ENCODE measurements at places on chromosomes 7 and 10.
A peak's percentile ranks its signal among the peaks of the same experiment; 100 is the strongest.

GRCh38 chr10:92850185-92850584 lies 1.9 kb downstream of the EXOC6 start:
- DNase-seq = no peak

DNA sequence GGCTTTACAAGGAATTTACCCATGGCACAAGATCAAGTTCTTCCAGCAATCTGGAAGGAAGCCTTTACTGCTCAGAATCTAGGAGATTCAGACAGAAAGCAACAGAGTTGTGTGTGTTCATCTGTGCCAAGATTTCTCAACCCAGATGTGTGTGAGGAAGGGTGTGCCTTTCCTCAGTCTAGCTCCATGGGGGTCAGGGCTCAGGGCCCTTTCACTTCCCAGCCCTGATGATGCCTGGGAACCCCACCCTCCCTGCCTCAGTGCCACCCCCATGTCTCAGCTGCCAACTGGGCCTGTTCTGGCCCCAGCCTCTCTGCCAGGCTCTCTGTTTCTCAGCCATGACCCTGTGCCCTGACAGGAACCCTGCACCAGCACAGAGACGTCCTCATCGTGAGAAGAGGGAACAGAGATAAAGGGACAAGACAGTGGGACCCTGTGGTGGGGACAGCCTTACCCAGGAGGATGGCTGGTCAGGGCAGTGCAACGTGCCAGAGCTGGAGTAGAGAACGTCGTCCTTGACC lies 102.0 kb downstream of the VIPR2 start:
- DNase-seq = no peak

- DNase-seq = no peak
Observed at GRCh38 chr10:93841961-93842360, 51.8 kb upstream of the SLC35G1 start.

DNA sequence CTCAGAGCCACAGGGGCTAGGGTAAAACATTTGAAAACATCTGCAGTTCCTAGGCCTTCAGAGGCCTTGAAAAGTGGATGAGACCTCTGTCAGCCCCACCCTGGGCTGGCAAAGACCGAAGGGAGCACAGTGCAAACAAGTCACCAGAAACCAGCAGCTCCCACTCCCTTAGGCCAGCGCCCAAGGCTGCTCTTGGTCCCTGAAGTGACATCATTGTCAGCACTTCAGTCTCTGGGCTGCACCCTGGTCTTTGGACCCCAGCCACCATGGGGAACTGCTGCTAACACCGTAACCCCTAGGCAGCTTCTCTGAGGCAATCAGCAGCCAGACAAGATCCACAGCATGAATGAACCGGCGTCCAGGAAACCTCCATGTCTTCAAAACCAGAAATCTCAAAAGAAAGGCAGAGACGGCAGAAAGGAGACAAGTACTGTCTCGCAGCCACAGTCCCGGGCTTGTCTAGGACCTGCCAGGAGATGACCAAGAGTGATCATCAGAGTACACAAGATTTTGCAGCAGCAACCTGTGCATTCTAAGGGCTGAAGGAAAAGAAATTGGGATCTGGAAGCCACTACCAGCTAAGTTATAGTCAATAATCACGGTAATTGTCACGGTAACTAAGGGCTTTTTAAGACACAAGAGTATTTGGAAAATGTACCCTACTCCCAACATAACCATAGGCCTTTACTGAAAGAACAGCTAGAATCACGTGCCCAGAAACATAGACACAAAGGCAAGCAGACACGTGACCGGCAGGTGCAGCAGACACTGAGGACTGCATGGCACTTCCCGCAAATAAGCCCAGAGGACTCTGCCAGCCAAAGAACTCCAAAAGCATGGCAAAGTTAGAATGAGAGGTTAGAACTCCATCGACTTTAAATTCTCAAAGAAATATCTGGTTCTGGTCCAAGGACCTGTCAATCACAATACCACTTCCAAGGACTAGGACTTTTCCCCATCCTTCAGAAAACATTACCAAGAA lies 23.3 kb downstream of the CPXM2 start:
- DNase-seq = no peak

DNA sequence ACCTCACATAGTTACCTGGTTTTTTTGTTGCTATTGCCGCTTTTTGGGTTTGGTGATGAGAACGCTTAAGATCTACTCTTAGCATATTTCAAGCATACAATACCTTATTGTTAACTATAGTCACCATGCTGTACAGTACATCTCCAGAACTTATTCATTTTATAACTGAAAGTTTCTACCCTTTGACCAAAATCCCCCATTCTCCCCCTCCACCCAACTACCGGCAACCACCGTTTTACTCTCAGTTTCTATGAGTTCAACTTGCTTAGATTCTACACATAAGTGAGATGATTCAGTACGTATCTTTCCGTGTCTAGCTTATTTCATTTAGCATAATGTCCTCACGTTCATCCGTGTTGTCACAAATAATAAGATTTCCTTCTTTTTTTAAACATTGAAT lies 86.7 kb upstream of the IL6 start:
- DNase-seq = no peak

DNA sequence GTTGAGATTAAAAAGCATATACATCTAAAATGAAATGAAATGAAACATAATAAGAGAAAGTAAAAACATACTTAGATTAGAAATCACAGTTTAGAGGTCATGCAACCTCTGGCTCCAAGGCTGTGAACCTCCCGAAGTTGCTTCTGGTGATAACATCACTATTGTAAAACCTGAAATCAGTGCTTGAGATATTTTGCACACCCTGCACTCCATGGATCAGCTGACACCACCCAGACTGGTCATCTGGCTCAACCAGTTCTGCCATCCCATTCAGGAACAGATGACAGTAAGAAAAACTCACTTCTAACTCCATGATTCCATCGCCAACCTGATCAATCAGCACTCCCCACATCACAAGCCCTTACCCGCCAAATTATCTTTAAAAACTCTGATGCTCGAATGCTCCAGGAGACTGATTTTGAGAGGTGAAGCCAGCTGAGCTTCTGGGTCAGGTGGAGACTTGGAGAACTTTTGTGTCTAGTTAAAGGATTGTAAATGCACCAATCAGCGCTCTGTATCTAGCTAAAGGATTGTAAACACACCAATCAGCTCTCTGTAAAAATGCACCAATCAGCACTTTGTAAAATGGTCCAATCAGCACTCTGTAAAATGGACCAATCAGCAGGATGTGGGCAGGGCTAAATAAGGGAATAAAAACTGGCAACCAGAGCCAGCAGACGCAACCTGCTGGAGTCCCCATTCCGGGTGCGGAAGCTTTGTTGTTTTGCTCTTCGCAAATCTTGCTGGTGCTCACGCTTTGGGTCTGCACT lies 162.6 kb upstream of the MAGI2 start:
- DNase-seq = no peak

- DNase-seq = peak; percentile 66
Observed at GRCh38 chr7:16916105-16916639, 34.4 kb upstream of the AGR3 start.

DNA sequence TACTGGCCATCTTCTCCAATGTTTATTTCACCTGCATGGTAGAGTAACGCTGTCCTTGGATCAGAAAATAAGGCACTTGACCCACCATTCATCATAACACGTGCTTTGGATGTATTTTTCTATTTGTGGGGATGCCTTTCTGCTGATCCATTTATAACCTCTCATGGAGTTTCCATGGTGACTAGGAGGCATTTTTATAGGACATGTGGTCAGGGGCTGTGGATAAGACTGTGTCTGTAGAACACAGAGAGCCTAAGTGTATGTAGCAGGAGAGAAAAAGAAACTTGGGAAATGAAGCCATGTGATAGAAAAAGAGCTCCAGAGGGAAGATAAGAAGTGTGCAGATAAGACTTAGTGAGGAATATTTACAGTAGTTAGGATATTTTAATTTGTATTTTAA lies 184.2 kb downstream of the POU6F2 start:
- no peak for DNase-seq

- no peak for DNase-seq
Observed at GRCh38 chr10:15739254-15739970, 19.7 kb upstream of the ITGA8 start.

- DNase-seq = no peak
Observed at GRCh38 chr7:90773269-90773668, 177.1 kb downstream of the CDK14 start.

DNA sequence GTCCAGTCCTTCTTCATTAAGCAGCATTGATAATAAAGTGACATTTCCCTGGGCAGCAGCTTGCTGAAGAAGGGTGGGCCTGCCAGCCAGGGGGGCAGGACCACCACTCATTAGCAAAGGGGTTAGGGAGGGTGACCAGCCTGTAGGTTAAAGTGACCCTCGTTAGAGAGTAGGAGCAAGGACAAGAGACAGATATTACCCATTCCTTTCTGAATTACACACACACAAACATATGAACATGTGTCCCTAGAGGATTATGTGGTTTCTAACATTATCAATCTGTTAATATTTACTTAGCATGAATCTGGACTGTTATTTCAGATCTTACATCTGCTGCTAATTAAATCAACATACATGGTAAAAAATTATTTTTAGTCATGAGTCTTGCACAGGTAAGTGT lies 88.9 kb downstream of the CTTNBP2 start:
- DNase-seq = no peak

DNA sequence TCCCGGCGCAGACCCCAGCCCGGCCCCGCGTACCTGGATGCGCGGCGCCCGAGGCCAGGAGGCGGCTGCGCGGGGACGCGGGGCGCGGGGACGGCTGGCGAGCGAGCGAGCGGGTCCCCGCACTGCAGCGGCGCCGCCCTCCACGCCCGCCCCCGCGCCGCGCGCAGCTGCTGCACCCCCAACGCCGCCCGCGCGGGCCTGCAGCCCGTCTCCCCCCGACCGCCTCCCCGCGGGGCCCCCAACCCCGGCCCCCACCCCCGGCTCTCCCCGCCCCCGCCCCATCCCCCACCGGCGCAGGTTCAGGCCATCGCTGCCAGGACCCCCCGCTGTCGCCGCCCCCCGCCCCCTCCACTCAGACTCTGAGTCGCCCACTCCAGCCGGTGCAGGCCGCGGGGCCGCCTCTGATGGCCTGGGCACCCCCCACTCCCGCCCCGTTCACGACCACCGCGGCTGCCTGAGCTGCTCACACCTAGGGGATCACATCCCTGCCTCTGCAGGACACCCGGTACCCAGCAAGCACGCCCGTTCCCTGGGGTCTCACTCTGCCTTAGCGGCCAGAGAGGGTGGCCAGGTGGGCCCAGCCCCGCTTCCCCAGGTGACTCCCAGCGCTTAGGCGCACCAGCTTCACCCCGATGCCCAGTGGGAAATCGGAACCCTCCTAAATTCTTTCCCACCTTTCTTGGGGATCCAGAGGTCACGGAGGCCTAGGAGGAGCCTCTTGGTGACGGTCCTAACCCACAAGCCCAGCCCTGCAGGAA lies 13.9 kb upstream of the DNAAF5 start:
- DNase-seq = no peak

GRCh38 chr7:103100348-103100747 lies 25.4 kb downstream of the ARMC10 start:
- DNase-seq = no peak

DNA sequence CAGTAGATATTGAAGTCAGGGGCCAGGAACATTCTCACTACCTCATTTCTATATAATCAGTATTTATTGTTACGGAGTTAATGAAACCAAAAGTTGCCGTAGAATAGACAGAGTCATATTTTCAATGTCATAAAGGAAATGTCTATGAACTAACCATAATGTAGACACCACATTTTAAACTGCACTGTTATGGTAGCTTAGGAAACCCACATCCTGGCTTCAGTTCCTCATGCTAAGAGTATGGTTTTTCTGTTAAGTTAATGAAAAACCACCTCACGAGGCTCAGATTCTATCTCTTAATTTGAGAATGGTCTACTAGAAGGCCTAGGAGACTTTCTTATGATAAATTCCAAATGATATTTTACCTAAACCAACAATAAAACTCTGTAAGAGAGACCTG lies 166.5 kb downstream of the TMEM26 start:
- DNase-seq = no peak

GRCh38 chr7:7157887-7158271 lies 24.5 kb upstream of the C1GALT1 start:
- DNase-seq = no peak

DNA sequence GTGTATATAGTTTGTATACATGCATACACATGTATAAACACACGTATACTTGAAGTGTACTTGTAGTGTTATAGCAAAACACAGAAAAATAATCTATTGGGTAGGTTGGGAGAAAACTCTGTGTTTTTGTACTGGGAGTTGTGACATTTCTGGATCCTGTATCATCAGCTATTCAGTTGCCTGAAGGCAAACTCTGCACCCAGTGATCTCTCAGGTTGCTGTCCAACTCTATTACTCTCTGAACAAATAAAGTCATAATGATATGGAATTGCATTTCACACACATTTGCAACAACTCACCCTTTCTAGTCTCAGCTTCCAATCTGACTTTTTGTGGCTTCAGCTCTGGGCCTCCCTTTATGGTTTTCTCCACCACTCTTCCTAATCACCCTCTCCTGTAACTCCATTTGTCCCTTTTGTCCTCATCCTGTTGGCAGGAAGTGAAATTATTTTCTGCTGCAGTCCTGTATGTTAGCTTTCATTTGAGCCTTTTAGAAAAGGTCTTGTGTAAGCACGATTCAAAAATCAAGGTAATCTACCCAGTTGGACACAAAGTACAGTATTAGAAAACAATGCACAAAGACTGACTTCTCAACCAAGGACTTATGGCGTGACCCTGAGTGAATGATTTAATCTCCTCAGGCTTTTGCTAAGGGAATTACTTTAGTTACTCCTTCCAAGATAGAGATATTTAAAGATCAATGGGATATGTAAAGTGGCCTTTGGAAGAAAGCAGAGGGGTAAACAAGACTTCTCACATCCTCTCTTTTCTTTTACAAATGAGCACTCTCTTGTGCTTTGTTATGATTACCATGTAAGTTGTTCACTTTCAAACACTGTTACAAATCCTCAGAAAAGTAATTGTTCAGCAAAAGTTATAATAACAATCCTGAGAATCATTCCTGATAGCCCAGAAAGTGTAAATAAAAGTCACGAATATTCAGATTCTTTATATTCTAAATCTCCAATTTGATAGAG lies 249.1 kb downstream of the KCND2 start:
- no peak for DNase-seq

DNA sequence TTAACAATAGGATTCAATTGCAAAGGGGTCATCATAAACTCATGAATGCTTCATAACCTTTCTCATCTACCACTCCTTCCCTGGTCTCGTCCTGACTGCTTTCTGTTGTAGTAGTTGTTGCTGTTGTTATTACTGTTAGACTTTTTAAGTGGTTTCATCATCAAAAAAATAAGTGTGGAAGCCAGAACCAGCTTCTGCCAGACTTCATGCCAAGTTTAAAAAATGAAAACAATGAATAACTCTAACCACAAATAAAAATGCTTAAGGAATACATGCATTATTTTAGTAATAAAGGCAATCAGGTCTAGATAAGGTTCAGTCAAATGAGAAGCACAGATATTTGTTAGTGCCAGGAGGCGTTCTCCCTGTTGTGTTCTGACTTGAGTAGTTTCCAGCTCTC lies 85.4 kb downstream of the PCLO start:
- DNase-seq = no peak

DNA sequence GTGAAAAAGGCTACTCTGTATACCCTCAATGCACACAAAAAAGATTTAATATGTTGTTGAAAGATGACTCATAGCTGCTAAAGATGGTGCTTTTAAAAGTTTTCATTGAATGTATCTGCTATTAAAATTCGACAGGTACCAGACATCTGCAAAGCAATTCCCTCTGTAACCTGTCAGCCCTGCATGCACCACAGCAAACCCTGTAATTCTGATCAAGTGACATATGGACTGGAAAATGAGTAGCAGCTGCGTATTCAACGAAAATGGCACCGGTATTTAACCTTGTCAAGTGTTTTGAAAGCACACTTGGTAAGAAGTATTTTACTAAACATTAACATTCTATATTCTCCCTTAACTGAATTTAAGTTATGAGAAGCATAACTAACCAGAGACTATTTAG lies 58.2 kb upstream of the PTPRN2 start:
- DNase-seq = no peak

GRCh38 chr10:29860166-29860565 lies 199.2 kb downstream of the JCAD start:
- peak; percentile 45 for DNase-seq

Measured in GM04503 (cell line).